ENCODE measurements at places on chromosomes 5 and 9.

GRCh38 chr5:109876941-109877669 lies 187.4 kb downstream of the MAN2A1 start:
- no peak overlapping the region for H3K4me3 ChIP-seq
- no peaks in the 10 kb centered on the region for H3K4me1 ChIP-seq
- DNase-seq, result no peak
- no peaks in the 10 kb centered on the region for H3K36me3 ChIP-seq
- H3K27me3 ChIP-seq, result no peaks in the 10 kb centered on the region

- H3K27ac ChIP-seq, result no peak overlapping the region
- no peak overlapping the region for H3K4me3 ChIP-seq
- no peaks in the 10 kb centered on the region for H3K27me3 ChIP-seq
- H3K36me3 ChIP-seq, result no peaks in the 10 kb centered on the region
These were observed 85.1 kb downstream of the MACROH2A1 start for GRCh38 chr5:135313946-135314345.

DNA sequence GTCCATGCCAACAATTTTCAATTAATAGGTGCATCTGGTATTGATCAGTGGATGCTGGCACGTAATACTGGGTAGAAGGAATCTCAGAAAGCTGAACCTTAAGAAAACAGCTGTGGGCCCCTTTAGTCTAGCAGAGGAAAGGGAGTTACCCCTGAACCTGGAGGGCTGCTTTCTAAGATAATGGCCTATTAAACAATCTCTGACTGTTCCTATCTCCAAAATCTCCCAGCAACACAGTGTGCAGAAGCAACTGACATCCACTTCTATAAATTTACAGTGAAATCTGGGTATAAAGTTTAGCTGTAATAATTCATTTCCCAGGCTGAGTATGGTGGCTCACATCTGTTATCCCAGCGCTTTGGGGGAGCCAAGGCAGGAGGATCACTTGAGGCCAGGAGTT lies 198.8 kb downstream of the MAPKAP1 start:
- no peaks in the 10 kb centered on the region for H3K27me3 ChIP-seq
- H3K36me3 ChIP-seq, result no peaks in the 10 kb centered on the region
- no peak overlapping the region for H3K4me3 ChIP-seq
- no peak overlapping the region for H3K27ac ChIP-seq
- H3K4me1 ChIP-seq, result no peaks in the 10 kb centered on the region

GRCh38 chr5:147635882-147636728 lies 126.2 kb upstream of the DPYSL3 start:
- H3K27me3 ChIP-seq, result no peaks in the 10 kb centered on the region
- peaks cover 8% of the 10 kb centered on the region for H3K4me1 ChIP-seq
- H3K27ac ChIP-seq, result no peak overlapping the region
- no peak for DNase-seq

DNA sequence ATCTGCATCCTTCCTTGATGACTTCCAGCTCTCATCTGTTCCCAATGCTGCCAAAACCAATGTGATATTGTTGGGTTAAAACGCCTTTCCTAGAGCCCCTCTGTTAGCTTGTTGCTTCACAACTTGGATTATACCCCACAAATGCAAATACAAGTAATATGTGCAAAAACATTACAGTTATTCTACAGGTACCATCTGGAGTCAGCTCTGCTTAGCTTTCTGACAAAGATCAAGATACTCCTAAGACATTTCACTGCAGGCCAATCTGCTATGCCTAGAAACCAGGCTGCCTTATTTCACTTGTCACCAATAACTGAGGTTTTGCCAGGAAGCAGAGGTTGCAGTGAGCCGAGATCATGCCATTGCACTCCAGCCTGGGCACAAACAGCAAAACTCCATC lies 36.9 kb upstream of the ACO1 start:
- H3K27ac ChIP-seq, result no peak overlapping the region
- H3K4me1 ChIP-seq, result no peaks in the 10 kb centered on the region
- no peaks in the 10 kb centered on the region for H3K27me3 ChIP-seq
- H3K36me3 ChIP-seq, result no peaks in the 10 kb centered on the region
- no peak for DNase-seq
- H3K4me3 ChIP-seq, result no peak overlapping the region
